ENCODE measurements at places on chromosomes 4 and X. TPM values are rescaled to one million over a fixed set of nuclear protein-coding genes. Genes with fewer than 3 reads are reported as not detected.

GRCh38 chrX:153669174-153669890, 4.3 kb downstream of the PNCK start:
- no peak overlapping the region for H3K4me3 ChIP-seq
- DNase-seq, result peak; percentile 39
- peaks cover 10% of the 10 kb centered on the region for H3K4me1 ChIP-seq

DNA sequence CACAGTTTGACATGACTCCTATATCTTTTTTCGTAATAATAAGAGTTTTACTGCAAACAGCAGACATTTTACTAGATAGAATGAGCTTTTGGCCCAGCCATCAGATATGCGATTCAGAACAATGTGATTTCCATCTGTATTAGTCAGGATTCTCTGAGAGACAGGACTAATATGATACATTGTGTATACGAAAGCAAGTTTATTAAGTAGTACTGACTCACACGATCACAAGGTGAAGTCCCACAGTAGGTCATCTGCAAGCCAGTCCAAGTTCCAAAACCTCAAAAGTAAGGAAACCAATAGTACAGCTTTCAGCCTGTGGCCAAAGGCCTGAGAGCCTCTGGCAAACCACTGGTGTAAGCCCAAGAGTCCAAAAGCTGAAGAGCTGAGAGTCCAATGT, 24.1 kb downstream of the CXCL8 start:
- no peaks in the 10 kb centered on the region for H3K4me1 ChIP-seq
- H3K27me3 ChIP-seq, result no peaks in the 10 kb centered on the region
- no peaks in the 10 kb centered on the region for H3K36me3 ChIP-seq
- H3K4me3 ChIP-seq, result no peak overlapping the region
- no peak for DNase-seq
- no peak overlapping the region for H3K27ac ChIP-seq

- H3K27me3 ChIP-seq, result no peaks in the 10 kb centered on the region
- no peak overlapping the region for H3K27ac ChIP-seq
- no peaks in the 10 kb centered on the region for H3K4me1 ChIP-seq
- H3K4me3 ChIP-seq, result no peak overlapping the region
- no peak for DNase-seq
Observed at GRCh38 chr4:126603825-126604224, 1028.9 kb upstream of the INTU start.

GRCh38 chrX:19814240-19814639, 73.2 kb downstream of the SH3KBP1 start:
- no peak overlapping the region for H3K4me3 ChIP-seq
- H3K4me1 ChIP-seq, result peaks cover 44% of the 10 kb centered on the region
- H3K27me3 ChIP-seq, result no peaks in the 10 kb centered on the region
- H3K27ac ChIP-seq, result peak overlapping the region; percentile 31
- H3K36me3 ChIP-seq, result peaks cover 1% of the 10 kb centered on the region

GRCh38 chrX:44218465-44218864, 125.0 kb downstream of the EFHC2 start:
- no peak overlapping the region for H3K27ac ChIP-seq
- H3K27me3 ChIP-seq, result peaks cover 11% of the 10 kb centered on the region
- peaks cover 5% of the 10 kb centered on the region for H3K4me1 ChIP-seq
- no peak for DNase-seq

DNA sequence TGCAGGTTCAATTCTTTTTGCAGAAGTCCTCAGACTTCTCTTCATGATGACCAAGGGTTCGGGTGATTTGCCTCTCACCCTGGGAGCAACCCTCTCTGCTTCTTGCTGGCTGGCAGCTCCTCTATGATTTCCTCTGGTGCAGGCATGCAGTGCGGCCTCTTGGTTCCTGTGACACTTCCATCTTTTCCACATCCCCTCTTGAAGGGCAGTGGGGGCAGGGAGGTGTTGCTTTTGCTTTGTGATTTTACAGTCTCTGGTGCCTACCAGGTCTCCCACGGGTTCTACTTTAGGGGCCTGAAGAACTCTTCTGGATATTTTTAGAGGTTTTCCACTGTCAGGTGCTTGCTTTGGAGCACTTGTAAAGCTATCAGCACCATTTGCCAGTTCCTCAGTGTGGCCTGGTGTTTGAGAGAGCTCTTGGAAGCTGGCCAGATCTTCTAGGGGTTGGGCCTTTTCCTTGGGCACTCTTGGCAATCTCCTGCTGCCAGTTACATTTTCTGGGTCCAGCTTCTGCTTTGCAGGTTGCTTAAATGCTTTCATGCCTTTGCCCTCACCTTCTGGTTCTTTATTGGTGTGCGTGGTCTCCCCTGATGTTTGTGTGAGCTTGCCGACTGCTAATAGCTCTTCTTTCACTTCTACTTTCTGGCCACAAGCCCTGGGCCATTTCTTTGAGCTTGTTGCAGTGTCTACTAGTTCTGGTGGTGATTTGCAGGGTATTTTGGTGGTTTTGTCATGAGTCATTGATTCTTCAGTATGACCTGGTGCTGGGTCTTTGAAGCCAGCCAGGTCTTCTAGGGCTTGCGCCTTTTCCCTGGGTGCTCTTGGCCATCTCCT, 11.5 kb upstream of the CHST7 start:
- peak overlapping the region; percentile 22 for H3K4me3 ChIP-seq
- peaks cover 16% of the 10 kb centered on the region for H3K4me1 ChIP-seq
- H3K27ac ChIP-seq, result no peak overlapping the region
- peak; percentile 47 for DNase-seq
- H3K36me3 ChIP-seq, result peaks cover 2% of the 10 kb centered on the region

- no peak for DNase-seq
- H3K4me3 ChIP-seq, result peak overlapping the region; percentile 94
Observed at GRCh38 chrX:136496186-136496763, 1.1 kb upstream of the HTATSF1 start.

DNA sequence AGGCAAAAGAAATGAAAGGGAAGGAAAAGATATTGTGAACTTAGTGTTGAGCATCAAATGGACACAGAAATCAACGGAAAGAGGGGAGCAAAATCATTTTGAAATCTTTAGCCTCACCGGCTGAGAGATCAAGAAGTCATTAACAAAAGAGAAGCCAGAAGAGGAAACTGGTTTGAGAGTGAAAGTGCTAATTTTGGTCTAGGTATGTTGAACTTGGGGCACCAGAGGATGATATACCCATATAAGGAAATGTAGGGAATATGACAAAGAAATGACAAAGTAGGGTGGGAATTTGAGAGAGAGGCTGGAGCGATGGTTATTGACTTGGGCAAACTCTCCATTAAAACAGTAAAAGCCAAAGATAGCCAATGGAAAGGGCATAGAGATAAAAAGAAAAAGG, 183.4 kb upstream of the ATOH1 start:
- no peaks in the 10 kb centered on the region for H3K4me1 ChIP-seq
- no peaks in the 10 kb centered on the region for H3K27me3 ChIP-seq
- H3K27ac ChIP-seq, result no peak overlapping the region
- no peak overlapping the region for H3K4me3 ChIP-seq
- H3K36me3 ChIP-seq, result no peaks in the 10 kb centered on the region

DNA sequence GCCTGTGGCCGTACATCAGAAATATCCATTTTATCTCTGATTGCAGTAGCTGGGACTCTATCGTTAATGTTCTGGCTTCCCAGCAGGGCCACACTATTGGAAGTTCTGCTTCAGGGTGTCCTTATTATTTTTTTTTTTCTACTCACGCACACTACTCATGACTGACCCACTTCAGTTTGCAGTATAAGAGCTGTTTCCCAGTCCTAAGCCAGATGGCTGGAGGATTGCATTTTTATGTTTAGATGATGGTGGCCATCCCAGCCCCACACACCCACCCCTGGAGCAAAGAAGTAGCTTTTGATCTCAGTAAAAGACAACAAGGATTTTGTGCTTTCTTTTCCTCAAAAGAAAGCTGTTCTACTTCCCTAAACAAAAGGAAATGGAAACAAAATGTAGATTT, 557.0 kb upstream of the GALNTL6 start:
- no peaks in the 10 kb centered on the region for H3K27me3 ChIP-seq
- H3K4me3 ChIP-seq, result no peak overlapping the region
- DNase-seq, result no peak
- no peaks in the 10 kb centered on the region for H3K36me3 ChIP-seq
- no peaks in the 10 kb centered on the region for H3K4me1 ChIP-seq

Gene PLS3
- 1.3 TPM for total RNA-seq

Gene IL3RA
- 1.5 TPM for total RNA-seq

Gene MAGED4B
- total RNA-seq, result 1.7 TPM

Gene ASB11
- total RNA-seq, result not detected

Gene SCML2
- 3.0 TPM for total RNA-seq

Gene NLRP2B
- not detected for total RNA-seq

Gene HSPA4L
- 2.5 TPM for total RNA-seq

Data from activated T-cell treated with anti-CD3 and anti-CD28 coated beads, Interleukin-2, amount 50 U/mL, for 72 hours (primary cell).